ENCODE measurements at places on chromosomes 5 and 9.

DNA sequence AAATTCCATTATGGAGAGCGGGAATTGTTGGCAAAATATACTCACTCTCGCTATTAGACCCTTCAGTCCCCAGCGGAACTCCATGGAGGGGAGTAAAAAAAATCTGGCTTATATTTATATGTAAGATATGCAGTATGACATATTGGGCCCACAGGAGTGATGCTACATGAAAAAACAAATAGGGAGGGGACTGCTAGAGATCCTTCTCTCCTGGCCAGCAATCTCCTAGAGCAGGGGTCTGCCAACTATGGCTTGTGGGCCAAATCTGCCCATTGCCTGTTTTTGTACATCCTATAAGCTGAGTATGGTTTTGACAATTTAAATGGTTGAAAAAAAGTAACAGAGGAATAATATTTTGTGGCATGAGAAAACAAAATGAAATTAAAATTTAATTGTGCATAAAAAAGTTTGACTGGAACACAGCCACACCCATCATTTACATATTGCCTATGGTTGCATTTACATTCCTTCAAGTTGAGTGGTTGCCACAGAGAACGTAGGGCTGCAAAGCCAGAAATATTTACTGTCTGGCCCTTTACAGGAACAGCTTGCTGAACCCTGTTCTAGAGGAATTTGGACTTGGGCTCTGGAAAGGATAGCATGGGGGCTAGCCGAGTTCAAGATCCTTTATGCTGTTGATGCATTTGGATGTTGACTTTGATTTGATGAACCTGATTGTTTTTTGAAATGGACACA is 197.3 kb upstream of the CLINT1 start:
- DNase-seq = no peak

- DNase-seq = no peak
Measured at GRCh38 chr9:35618854-35619799, 914 bp upstream of the CD72 start.

- DNase-seq = no peak
Measured at GRCh38 chr5:52886206-52886605, 98.5 kb downstream of the ITGA1 start.

- no peak for DNase-seq
Measured at GRCh38 chr5:58968350-58968749, 385.5 kb downstream of the RAB3C start.

- no peak for DNase-seq
Measured at GRCh38 chr9:17938035-17938655, 359.3 kb downstream of the SH3GL2 start.

DNA sequence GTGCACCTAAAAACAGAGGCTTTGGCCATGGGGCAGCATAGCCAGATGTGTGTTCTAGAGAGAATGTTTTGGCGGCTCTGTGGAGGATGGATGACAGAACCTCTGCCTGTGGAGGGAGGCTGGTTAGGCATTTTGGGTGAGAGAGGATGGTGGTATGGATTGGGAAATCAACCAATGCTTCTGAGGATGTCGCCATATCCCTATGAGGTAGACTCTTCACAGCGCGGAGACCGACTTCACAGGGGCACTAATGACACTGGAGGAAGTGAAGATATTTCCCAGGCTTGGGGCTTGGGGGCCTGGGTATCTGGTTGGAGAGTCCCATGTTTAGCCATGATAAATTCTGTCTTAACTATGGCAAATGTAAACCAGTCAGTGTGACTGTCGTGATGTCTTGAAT is 140.6 kb upstream of the KLF4 start:
- DNase-seq = no peak

DNA sequence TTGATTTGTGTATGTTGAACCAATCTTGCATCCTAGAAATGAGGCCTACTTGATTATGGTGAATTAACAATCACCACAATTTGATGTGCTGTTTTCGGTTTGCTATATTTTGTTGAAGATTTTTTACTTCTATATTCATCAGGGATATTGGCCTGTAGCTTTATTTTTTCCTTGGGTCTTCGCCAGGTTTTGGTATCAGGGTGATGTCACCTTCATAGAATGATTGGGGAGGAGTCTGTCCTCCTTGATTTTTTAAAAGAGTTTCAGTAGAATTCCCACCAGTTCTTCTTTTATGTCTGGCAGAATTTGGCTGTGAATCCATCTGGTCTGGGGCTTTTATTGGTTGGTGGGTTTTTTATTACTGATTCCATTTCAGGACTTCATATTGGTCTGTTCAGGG is 115.2 kb downstream of the CPLANE1 start:
- no peak for DNase-seq

DNA sequence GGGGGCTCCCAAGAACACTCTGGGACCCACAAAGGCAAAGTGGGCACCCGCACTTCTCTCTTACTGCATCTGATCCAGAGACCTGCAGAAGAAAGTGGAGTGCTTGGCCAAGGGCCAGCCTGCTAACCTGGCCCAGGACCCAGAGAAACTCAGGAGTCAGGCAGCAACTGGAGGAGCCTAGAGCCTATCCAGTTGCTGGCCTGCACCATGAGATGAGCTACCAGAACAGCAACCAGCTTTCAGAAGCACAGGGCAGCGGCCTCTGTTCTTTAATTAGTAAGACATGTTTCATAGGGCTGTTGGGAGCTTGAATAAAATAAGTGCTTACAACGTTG is 298.3 kb downstream of the GADD45G start:
- no peak for DNase-seq

- no peak for DNase-seq
Measured at GRCh38 chr9:89877051-89878002, 272.5 kb downstream of the GADD45G start.

DNA sequence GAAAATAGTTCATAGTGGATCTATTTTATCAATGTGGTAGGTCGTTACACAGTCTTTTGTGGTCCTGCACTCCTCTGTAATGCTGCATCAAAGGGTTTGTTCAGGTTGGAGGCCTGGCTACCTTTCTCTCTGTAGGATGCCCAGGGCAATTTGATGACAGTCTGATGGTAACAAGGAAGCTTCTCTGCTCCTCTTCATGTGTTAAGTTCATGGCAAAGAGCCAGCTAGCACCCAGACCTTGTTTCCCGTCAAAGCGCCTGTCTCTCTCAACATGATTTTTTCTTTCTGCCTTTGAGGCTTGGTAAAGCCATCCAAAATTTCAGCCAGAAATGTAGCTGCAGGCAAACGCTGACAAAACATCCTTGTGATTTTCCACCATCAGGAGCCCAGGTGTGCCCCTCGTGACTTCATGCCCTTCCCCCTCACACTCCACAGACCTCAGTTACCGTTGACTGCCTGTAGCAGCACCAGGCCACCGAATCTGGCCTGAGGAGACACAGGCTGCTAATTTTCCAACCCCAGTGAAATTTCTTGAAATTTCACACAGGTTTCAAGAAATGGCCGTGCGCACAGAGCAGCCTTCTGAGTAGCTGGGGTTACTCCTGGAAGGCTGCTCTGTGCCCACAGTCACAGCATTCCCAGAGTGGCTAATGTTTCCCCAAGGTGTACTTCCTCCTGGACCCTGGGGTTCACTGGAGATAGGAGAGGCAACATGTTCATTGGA is 292.7 kb downstream of the CWC27 start:
- DNase-seq = no peak

- DNase-seq = no peak
Measured at GRCh38 chr5:97501965-97502305, 318.9 kb upstream of the RIOK2 start.

DNA sequence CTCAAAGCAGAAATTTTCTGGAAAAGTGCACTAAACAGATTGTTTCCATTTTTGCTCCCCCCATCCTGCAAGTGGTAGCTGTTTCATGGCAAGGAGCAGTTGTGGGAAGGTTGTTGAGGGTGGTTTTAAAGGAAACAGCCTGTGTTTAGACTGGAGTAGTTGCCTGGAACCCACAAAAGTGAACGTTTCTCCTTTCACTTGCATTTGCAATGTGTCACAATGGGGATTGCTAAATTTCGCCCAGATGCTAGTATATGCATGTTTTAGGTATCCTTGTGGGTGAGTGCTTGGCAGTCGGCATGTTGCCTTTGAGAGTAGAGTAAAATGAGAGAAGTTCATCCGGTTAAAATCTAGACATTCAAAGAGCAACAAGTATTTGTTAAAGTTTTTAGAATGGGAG is 1099.9 kb upstream of the DMAC1 start:
- DNase-seq = no peak

DNA sequence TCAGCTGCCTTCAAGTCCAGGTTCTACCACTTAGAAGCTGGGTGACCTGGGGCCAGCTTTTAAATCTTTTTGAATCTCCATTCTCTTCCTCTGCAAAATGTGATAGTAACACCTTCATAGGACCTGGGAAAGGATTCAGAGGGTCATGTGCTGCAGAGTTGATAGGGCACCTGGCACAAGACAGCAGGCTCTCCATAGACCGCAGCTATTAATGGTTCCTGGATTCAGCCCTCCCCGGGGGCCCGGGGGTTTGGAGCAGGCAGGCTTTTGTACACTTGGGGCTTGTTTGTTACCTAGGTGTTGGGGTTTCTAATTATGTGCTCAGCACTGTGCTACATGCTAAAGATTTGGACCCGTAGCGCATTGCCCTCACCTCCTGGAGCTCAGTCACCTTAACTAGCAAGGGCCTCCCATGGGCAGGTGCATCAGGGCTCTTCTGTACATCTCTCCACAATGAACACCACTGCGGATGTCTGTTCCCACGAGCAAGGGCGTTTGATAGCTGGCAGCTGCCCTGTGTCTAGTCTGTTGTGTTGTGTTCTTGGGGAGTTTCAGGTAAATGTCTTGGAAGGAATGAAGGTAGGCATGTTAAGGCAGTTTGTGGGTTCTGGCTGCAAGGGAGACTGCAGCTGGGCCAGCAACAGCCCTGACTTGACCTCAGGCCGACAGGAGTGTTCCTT is 12.1 kb downstream of the PRRC2B start:
- no peak for DNase-seq

GRCh38 chr5:113179156-113179555 is 202.6 kb downstream of the DCP2 start:
- no peak for DNase-seq

- no peak for DNase-seq
Measured at GRCh38 chr5:131019601-131020315, 145.3 kb downstream of the HINT1 start.

DNA sequence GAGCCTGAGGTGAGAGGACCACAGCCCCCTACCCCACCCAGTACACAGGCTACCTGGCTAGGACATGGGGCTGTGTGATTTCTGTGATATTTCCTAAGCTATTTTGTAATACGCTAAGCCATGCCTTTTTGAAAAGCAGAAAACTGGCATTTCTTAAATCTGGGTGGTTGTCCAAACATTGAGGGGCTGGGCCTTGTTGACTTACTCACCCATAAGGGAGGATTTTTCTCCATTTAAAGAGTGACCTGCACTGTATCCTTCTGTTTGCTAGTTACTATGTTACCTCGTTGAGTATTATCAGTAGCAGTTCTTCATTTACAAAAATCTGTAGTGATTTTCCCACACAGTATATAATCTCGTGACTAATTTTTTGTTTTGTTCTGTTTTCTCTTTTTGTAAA is 117.5 kb upstream of the OTULINL start:
- no peak for DNase-seq

DNA sequence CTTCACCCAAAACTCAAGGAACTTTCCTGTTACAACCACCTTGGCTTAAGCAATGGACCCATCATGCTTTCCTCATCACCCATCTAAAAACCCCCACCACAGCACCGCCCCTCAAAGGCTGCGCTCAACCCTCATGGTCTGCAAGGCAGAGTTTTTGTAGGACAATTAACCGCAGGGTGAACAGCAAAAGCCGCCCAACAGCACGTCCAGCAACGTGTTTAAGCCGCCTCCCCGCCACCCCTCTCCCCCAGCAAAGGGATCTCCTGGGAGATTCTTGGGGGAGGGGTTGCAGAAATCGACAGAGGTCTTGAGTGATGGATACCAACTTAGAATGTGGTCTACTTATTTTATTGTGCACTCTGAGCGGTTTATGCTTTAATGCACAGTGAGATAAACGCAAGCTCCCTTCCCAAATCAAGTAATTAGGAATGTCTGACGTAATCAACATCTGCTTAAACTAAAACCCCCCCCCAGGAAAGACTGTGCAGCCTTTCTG is 1.9 kb downstream of the ROR2 start:
- no peak for DNase-seq

DNA sequence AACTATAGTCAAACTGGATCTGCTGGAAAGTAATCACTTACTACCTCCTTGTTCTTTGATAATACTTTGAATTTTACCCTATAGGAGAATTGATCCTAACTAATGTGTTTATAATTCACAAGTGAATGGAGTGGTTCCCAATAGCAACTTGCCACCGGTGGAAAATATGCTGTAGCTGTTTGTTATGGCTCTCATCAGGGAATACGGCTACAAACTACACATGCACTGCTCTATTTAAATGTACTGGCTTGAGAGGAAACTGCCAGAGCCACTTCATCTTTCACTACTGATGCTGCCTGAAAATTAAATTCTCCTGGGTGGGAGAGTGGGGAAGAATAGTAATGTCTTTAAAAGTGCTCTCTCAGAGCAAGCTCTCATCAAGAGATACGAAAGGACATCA is 448.5 kb upstream of the GRAMD2B start:
- DNase-seq = no peak

DNA sequence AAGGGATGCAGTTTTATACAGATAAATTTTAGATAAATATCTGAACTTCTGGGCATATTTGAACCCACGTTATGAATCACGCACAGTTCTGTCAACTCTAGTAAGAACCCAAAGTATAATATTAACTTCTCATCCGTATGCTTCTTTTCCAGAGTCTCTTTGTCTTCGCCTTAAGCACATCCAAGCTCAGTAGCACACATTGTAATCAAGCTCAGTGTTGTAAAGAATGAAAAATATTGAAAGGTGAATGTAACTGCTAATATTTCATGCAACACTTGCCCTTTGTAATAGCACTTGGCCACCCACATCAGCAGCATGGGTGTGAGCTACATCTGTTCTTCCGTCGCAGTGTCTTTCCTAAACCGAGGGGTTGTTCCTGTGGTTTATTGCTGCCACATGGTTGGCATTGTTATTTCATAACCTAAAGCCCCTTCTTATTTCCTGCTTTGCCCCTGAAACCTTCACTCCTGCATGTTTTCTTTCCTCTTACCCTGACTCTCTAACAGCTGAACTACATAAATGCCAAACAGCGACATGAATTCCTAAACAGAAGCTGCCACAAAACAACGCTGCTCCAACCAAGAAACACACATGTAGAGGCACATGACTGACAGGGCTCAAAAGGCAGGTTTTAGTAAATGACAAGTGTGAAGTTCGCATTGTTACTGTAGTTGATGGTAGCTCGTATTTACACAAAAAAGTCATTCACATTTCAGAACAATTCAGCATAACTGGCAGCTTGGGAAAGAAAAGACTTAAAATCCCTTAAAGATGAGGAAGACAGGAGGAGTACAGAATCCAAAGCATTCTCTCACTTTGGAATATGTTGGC is 190.1 kb upstream of the MEF2C start:
- no peak for DNase-seq

GRCh38 chr9:77966718-77967117 is 64.9 kb downstream of the GNAQ start:
- no peak for DNase-seq
